ENCODE measurements at places on chromosomes 13 and 19. TPM values are rescaled to one million over a fixed set of nuclear protein-coding genes. Genes with fewer than 3 reads are reported as not detected.

Gene ZNF823
- total RNA-seq: 1.3 TPM

DNA sequence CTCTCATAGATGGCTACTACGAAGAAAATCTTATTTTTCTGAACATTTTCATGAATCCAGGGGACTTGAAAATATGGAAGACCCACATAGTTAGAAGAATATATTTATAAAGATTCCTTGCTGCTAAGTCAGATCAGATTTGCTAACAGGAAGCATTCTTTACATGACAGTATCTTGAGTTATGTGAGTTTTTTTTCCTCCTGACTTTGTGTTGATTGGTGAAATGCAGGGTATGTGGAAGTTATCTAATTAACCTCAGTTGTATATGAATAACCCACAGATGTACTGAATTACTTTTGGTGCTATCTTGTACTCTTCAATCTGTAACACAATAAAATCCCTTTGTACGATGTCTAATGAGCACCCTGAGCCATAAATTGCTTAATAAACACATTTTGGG, 53.8 kb downstream of the ESD start:
- no peak for DNase-seq

DNA sequence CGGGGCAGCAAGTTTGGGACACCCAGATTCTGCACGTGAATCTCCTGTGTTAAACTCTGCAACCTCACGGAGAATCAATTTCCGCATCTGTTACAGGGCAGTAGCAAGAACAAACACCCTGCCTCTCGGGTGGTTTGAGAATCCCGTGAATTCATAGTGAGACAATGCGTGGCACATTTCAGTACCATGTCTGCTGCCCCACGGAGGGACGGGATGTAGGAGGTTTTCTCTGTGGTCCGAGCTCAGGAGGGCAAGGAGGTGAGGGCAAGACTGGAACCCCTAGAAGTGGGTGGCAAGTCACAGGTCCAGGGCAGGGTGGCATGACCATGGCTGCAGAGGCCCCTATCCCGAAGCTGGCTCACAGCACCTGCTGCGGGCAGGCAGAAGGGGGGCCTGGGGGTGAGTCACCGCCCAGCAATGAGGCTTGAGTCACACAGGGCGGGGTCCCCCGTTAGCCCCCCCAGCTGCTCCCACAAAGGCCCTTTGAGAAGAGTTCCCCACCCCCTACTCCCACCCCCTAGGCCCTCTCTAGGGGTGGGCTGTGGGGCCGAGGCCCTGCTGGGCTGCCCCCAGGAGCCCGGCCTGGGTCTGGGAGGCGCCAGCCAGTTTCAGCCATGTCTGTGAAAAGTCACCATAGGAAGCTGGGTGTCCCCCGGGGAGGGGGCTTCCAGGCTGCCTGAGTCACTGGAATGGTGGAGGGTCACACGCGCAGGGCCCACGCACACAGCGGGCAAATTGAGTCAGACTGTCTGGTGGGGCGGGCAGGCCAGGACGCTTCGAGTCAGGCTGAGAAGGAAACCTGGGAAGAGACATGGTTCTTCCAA, 25.8 kb upstream of the NANOS3 start:
- DNase-seq: peak; percentile 74

Gene ATP4A
- total RNA-seq: not detected

GRCh38 chr19:3868770-3869456, at the start of gene ZFR2:
TSS of gene ZFR2 (minus strand) at chr19:3869038. CDS start at chr19:3869017, 21 bp downstream.
- DNase-seq: no peak

DNA sequence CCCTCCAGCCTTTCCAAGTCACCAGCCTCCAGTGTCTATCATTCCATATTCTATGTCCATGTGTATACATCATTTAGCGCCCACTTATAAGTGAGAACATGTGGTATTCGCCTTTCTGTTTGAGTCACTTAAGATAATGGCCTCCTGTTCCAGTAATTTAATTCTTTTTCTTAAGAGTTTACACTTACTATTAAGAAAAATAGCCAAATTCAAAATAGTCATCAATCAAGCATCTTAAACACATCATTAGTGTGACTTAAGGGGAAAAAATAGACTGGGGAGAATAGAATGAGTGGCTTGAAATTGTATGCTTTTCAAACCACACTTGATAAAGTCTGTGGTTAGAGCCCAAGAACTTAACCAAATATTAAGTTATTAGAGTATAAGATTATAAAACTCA, 248.0 kb downstream of the MAB21L1 start:
- no peak for DNase-seq

DNA sequence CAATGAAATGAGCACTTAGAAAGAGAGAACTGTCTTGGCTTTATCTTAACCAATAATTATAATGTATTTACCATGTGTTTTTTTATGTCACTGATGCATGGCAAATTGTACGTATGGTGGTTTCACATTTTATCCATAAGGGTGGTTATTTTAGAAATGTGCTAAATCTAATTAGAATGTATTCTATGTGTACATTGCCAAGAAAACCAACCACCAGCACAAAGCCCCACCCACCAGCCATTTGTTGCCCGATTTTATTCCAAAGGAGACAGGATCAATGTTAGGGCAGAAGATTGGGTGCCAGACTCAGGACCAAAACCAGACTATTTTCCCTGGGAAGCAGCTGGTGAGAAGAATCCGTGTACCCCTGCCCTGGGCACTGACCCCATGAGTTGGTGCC, 63.0 kb upstream of the SOX1 start:
- no peak for DNase-seq

DNA sequence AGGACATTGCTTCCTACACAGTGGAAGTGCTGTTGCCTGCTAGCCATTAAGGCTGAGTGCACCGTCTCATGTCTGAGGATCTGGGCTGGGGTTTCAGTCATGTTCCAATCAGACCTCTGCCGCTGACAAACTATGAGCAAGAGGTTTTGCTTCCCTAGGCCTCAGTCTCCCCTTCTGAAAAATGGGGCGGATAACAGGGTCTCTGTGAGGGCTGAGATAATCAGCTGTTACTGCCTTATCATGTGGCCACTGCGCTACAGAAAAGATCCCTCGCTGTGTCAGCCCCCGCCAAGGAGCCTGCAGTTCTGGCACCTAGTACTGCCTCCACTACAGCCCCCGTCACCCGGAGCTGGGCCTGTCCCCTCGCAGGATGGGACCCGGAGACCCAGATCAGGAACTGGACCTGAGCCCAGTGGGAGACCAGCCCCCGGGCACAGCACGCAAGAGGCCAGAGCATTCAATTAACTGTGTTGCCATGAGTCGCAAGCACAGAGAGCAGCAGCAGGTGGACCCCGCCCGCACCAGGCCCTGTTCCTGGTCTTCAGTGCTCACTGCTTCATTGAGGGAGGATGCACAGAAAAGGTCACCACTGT, 3.0 kb upstream of the PNKP start:
- no peak for DNase-seq

- no peak for DNase-seq
Observed at GRCh38 chr13:51738226-51738905, 65.6 kb downstream of the DHRS12 start.

Gene SYNE4
- total RNA-seq: 1.4 TPM

Gene LHB
- total RNA-seq: not detected

GRCh38 chr19:45076851-45077730, 813 bp upstream of the ZNF296 start:
- DNase-seq: no peak

Gene ZNF575
- 1.6 TPM for total RNA-seq

GRCh38 chr19:5308451-5309437, 31.9 kb downstream of the PTPRS start:
- no peak for DNase-seq

Gene SLITRK5
- not detected for total RNA-seq

Gene ZNF416
- 2.9 TPM for total RNA-seq

Gene DLL3
- 1.7 TPM for total RNA-seq

GRCh38 chr13:97573011-97573410, 139.0 kb downstream of the RAP2A start:
- DNase-seq: no peak

- DNase-seq: peak; percentile 68
Observed at GRCh38 chr19:15331419-15332310, 674 bp downstream of the BRD4 start.

Gene PLIN3
- 20.6 TPM for total RNA-seq

GRCh38 chr13:23680845-23681669, 110.8 kb downstream of the TNFRSF19 start:
- no peak for DNase-seq

DNA sequence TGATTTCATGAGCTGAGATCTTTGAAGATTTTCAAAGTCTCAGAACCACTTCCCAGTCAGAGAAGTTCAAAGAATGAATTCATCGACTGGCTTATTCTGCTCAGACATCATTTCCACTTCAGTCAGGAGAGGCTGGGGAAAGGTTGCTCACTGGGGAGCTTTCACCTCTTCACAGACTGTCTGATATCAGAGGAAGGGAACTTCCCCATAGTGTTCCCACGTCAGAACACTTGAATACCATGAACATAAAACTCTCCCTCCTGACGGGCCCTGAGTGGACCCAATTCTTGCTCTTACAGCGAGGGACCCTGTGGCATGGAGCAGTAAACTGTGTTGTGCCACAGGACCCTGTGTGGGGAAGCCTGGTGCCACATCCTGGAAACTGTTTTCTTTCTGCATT, 492.6 kb downstream of the COG6 start:
- peak; percentile 45 for DNase-seq

DNA sequence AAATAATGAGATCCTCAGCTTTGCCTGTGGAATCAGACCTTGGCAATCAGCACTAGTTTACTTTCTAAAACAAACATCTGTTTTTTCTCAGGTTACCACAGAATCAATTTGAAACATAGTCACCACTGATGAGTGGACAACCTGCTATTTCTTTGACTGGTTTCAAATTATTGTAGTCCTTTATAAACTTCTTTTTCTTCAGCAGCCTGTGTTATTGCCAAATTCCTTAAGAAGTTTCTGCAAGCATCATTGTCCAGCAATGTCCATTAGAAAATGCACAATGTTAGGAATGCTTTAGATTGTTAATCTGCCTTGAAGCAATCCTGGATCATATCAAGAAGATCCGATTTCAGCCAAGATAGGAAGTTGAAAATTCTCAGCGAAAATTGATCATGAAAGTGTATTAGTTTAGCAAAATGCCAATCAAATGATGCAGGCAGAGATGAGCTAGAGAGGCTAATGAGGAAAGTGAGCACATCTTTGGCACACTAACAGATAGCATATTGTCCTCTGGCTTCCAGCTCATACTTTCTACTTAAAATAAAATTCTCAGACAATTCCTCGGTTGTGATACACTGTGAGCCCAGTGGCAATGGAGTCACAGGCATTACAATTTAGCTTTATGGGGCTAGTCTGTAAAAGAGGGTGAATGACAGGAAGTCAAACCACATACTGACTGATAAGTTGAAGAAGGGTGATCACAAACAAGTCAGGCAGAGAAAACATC, 270.6 kb downstream of the SLITRK6 start:
- DNase-seq: no peak

DNA sequence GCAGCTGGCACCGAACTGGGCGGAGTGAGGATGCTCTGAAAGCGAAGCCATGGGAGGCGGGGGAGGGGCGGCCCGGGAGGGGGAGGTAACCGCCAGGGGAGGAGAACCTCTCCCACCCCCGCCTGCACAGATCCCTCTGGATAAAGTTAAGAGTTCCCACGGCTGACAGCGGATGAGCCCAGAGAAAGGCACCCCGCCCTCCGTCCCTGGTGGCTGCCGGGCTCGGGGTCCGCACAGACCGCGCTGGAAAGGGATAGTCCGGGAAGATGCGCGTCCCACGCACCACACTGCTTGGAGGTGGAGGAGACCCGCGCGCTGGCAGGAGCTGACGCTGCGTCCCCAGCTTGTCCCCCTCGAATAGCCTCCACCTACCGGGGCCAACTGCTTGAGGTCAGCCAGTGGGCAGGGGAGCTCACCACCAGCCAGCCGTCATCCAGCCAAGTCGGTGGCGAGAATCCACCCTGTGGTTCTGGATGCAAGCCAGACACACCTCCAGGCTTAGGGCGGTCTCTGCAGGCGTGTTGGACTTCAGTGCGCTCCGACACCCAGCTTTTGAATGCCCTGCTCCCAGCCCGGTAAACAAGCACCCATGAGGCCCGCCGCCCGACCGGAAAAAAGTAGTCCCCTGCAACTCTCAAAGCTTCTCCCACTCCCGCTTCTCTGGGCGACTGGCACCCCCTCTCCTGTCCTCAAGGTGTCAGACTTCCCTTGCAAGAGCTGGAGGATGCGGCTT, at the start of gene TRPC4:
Gene TRPC4 (minus strand): TSS at position 17 of the 733 bp plus-strand sequence. CDS start 86,439 bp downstream, outside the sequence.
- DNase-seq: no peak

- no peak for DNase-seq
Observed at GRCh38 chr13:51235186-51235585, 13.0 kb downstream of the FAM124A start.

GRCh38 chr13:73776151-73776785, 357.9 kb downstream of the KLF12 start:
- no peak for DNase-seq

DNA sequence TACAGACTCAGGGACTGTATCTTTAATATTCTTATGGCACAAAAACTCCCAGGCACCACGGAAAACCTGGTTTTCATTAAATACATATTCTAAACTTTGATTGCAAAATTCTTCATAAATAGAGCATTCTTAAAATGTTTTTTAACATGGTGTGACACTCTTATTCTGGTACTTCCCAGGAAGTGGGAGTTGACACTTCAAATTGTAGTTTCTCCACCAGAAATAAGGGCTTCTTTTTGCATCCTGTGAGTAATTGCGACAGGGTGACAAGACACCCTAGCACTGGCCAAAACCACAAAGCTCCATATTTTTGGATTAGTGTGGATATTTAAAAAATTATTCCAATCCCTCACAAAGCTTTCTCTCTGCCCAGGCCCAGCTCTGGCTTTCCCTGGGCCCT, 43.6 kb upstream of the MTIF3 start:
- no peak for DNase-seq

DNA sequence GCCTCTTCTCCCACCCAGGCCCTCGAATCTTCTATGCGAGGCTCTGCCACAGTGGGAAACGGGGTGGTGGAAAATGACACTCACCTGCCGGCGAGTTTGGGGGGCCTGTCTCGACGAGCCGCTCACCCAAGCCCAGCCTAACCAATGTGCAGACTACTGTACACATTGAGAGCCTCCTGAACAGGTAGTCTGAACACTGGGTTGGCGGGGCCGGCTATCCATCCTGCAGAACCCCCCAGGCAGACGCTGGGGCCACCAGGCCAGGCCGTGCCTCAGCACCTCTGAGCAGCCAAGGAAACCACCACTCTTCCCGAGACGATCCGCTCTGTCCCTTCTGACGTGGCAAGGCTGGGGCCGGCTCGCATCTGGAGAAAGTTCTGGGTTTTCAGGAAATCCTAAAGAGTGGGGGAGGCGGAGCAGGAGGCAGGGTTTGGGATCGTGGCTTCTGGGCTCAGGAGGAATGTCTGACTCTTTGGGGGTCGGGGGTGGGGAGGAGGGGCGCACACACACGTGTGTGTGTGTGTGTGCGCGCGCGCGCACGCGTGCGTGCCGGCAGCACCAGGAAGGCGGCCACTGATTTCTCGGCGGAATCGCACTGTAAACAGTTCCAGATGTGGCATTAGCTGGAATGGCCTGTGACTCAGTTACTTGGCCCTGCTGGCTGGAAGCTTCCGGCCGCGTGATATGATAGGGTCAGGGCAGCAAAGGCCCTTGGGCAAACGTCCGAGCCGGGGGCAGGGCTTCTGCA, 18.5 kb downstream of the TMED1 start:
- DNase-seq: no peak
